ENCODE measurements at places on chromosomes 6 and 20.
A peak's percentile ranks its signal among the peaks of the same experiment; 100 is the strongest.

DNA sequence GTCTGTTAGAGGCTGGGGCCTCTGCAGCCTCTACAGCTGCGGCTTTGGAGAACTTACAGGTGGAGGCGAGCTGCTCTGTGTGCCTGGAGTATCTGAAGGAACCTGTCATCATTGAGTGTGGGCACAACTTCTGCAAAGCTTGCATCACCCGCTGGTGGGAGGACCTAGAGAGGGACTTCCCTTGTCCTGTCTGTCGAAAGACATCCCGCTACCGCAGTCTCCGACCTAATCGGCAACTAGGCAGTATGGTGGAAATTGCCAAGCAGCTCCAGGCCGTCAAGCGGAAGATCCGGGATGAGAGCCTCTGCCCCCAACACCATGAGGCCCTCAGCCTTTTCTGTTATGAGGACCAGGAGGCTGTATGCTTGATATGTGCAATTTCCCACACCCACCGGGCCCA is 2.6 kb downstream of the TRIM39 start:
- DNase-seq = no peak

DNA sequence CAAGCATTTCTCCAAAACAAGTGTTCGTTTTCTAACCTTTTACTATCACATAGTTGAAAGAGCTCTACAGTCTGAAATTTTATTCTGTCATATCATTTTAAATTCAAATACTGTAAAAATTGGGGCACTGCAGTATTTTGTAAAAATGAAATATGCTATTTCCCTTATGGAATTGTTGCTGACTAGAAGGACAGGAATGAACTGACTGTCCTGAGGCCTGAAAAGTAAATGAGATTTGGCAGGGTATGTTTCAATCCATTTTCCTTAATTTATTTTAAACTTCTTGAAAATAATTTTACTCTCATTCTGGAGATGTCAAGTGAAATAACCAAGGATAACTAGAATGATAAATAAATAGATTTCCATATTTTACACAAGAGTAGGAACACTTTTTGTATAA is 11.9 kb upstream of the PNRC1 start:
- no peak for DNase-seq

GRCh38 chr6:170555305-170555704 is 1.1 kb downstream of the TBP start:
- DNase-seq = no peak

DNA sequence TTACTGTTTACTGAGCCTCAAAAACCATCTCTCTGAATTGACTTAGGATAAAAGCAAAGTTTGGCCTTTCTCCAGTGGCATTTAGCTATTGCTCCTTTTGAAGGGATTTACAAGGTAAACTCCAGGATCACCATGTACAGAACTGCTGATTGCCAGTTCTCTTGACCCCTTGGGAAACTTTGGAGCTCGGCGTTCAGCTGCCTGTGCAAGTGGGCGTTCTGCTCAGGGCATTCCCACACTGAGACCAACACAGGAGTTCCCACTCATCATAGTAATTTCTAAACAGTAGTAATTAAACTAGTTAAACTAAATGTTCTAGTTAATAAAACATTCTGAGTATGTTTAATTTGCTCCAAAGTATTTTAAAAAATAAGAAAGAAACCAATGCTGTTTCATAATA is 14.9 kb downstream of the KCNQ5 start:
- DNase-seq = no peak

- no peak for DNase-seq
Observed at GRCh38 chr6:49980898-49981297, 11.5 kb upstream of the DEFB113 start.

DNA sequence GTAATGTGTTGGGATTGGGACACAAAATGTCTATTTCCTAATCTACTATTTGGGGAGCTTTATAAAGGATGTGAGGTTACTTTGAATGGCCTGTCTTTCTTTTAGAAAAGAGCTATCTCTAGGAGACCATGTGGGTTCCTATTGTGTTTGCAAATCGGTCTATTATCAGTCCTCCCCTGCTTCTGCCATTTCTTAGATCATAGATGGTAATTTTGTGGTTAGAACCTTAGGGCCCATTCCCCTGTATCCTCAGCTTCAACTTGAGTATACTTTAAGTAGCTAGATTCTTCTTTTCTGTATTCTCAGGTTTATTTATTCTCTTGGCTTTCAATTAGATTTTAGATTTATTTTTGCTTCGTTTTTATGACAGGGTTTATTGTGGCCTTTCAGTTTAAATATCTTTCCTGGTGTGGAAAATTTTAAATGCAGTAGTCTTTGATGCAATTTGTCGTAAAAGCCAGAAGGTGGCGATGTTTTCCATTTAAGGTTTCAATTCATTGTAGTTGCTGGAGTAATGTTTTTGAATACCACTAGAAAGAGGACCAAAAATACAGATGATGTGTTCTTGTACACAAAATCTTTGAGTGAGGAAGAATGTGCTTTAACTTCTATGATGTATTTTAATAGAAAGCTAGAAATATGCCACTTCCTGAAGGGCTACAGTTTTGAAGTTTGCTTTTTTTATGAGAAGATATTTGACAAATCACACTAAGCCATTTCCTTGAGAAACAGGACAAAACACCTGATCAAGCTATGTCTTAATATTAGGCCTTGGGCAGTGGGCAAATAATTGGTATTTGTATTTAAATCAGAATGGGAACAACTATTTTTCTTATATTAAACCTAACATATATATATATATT is 20.3 kb downstream of the TBPL1 start:
- no peak for DNase-seq

GRCh38 chr6:98904096-98904495 is 43.6 kb downstream of the FBXL4 start:
- DNase-seq = no peak

- no peak for DNase-seq
Observed at GRCh38 chr20:5748246-5748645, 2.0 kb upstream of the SHLD1 start.

DNA sequence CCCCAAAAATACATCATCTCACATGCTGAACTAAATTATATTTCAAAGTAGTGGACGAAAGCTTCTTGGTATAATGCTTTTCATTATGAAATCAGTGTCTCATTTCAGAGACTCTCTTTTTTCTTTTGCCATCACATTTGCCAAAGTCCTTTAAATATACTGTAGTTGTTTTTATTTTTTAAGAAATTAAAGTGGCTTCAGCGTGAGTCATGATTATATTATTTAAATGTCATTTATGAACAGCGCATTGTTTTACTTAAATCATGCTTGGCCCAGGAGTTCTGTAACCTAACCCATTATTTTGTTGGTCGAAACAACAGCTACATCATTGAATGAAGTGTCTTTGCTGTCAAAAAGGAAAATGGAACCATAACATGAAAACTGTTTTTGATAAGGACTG is 100.9 kb downstream of the CD109 start:
- no peak for DNase-seq

- DNase-seq = no peak
Observed at GRCh38 chr6:169188475-169188874, 65.2 kb downstream of the THBS2 start.

DNA sequence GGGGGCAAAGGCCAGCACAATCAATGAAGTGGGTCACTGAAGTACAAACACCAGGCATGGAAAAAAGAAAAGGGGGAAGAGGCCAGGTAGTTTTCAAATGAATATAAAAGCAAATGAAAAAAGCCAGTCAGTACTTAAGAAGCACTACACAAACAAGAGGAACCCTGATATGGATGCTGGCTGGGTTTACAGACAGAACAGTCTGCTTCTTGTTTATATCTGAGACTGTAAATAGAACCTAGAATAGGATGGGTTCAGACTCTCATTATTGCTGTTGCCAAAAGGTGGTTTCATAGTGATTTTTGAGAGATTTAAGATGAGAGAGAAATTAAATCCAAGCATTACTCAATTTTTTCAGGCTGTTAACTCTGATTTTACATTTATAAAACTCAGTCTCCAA is 24.1 kb downstream of the USP45 start:
- DNase-seq = no peak

GRCh38 chr20:38947931-38948362 is 14.2 kb upstream of the DHX35 start:
- no peak for DNase-seq

DNA sequence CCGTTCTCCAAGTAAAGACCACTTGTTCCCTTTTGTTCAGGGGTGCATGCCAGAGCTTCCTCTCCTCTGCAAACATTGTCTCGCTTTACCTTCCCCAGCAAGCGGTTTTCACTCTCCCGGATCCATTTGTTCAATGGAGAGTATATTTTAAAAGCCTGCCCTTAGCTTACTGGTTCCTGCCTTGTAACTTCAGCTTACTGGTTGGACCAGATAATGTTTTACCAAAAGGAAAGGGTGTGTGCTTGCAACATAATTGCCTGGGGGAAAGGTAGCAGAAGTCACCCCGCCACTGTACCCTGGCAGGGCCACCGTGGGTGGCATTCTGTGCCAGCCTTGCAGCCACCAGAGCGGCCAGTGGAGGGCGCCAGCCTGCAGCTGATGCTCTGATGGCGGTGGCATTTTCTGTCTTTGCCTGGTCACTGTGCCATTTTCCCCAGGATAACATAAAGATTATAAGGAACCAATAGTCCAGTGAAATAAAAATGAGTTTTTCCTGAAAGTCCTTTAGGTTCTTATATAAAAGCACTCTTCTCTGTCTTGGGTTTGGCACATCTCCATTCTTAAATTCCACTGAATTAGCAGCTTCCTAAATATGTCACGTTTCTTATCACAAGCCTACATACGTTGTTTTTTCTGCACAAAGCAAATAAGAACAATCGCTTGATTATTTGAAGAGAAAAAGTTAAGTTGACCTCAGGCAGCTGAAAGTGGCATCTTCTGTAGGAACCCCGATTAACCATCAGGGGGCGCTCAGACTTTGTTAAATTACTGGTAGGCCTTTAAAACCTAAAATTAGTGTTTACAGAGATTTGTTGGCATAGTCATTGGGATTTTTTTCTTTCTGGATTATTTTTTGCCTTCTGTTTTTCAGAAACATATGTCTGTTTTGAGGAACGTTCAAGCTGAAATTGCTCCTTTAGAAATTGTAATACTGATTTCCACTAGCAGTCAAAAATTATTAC is 67.4 kb upstream of the XRN2 start:
- peak; percentile 34 for DNase-seq

- DNase-seq = no peak
Observed at GRCh38 chr6:61833176-61833755, 452.8 kb downstream of the KHDRBS2 start.

DNA sequence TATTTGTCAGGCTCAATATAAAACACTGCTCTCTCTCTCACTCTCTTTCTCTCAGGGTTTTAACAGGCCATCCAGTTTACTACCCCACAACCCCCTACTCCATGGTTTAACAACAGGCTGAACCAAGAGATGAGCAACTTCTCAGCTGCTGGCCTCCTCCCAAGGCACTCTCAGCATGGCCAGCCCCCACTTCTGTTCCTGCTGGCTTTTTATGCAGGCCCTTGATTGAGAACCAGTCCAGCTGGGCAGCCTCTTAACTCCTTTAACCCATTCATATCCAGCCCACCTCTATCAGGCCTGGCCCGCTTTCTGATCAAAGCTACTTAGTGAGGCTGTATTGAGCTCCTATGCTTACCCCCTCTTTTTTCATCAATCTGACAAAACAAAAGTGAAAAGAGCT is 346.8 kb upstream of the POU3F2 start:
- no peak for DNase-seq

- DNase-seq = no peak
Observed at GRCh38 chr20:6165346-6165745, 42.5 kb upstream of the FERMT1 start.

- DNase-seq = no peak
Observed at GRCh38 chr6:34370361-34370760, 22.1 kb downstream of the NUDT3 start.

GRCh38 chr6:134178161-134179044 is 126.0 kb upstream of the SLC2A12 start:
- peak; percentile 54 for DNase-seq

DNA sequence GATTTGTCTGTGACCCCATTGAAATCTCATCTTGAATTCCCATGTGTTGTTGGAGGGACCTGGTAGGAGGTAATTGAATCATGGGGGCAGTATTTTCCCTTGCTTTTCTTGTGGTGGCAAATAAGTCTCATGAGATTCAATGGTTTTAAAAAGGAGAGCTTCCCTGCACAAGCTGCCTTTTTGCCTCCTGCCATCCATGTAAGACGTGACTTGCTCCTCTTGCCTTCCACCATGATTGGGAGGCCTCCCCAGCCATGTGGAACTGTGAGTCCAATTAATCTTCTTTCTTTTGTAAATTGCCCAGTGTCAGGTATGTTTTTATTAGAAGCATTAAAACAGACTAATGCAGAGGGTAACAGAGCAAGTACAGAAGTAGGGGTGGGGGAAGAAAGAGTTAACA is 1097.0 kb upstream of the ADGRB3 start:
- no peak for DNase-seq

- no peak for DNase-seq
Observed at GRCh38 chr6:160895562-160895961, 96.0 kb upstream of the MAP3K4 start.

DNA sequence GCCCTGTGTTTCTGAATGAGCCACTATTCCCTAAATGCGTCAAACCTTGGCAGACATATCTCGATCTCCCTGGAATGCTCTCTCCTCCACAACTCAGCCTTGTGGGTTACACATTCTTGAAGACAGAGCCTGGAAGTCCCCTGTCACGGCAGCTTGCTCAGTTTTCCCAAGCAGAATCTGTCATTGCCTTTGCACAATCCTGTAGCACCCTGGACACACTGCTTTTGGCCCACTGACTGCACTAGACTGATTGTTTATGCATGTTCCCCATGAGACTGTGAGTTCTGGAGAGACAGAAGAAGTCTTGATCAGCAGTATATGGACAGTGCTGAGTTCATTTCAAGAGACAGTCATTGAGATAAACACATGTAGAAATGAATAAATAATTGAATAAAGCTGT is 406.7 kb downstream of the CD83 start:
- DNase-seq = no peak

DNA sequence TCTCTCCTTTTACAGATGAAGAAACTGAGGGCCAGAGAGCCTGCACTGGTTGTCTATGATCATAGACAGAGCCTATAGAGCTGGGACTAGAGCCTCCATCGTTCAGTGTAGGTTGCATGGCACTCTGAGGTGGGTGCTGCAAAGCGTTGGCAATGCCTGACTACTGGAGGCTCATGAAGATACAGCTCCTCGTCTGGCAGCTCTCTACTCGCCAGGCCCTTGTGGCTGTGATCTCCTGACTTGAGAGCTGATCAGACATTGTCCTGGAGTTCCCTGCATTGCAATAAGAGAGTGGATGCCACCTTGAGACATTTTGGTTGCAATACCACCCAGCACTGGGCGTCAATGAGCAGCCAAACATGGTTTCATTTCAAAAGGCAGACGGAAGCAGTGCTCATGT is 270.1 kb upstream of the ARID1B start:
- no peak for DNase-seq
